ENCODE measurements at places on chromosomes 4 and X.

DNA sequence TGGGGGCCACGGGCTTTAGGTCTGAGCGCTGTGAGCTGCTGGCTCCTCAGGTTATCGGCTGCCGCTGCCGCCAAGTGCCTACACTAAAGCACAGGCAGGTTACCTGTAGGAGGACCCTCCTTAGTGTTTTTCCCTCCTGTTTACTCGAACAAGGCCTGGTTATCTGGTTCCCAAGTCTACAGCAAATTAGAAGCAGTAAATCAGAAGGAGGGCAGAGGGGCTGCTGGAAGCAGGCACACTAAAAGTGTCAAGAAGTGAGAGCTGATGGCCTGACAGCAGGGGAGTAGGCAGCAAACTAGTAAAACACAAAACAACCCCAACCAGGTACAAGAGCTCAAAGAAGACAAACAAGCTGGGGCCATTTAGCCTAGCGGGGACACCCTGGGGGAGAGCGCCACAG, 125.0 kb upstream of the PJA1 start:
- DNase-seq, result no peak

GRCh38 chr4:140012688-140013486, 141.1 kb downstream of the MAML3 start:
- peak; percentile 52 for DNase-seq

- no peak for DNase-seq
Observed at GRCh38 chr4:83013420-83013867, 2.8 kb upstream of the LIN54 start.

GRCh38 chr4:138045036-138045435, 197.1 kb downstream of the SLC7A11 start:
- no peak for DNase-seq

DNA sequence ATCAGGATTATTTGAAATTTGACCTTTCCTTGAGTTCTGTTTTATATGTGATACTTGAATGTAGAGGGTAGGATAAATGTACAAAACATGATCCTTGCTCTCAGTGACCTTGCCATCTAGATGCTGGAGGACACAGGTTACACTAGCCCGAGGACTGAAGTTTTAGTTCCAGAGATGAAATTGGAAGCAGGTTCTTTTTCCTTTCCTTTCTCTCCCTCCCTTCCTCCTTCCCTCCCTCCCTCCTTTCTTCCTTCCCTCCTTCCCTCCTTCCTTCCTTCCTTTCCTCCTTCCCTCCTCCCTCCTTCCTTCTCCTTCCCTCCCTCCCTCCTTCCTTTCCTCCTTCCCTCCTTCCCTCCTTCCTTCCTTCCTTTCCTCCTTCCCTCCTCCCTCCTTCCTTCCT, 54.3 kb downstream of the LRRC66 start:
- no peak for DNase-seq

- no peak for DNase-seq
Observed at GRCh38 chr4:44725726-44726037, 674 bp downstream of the GNPDA2 start.

- DNase-seq, result no peak
Observed at GRCh38 chrX:7637066-7637465, 205.9 kb upstream of the VCX start.
